Effector memory CD4-positive, alpha-beta T cell (primary cell): ENCODE measurements at places on chromosomes 6 and 20.
A peak's percentile ranks its signal among the peaks of the same experiment; 100 is the strongest.

DNA sequence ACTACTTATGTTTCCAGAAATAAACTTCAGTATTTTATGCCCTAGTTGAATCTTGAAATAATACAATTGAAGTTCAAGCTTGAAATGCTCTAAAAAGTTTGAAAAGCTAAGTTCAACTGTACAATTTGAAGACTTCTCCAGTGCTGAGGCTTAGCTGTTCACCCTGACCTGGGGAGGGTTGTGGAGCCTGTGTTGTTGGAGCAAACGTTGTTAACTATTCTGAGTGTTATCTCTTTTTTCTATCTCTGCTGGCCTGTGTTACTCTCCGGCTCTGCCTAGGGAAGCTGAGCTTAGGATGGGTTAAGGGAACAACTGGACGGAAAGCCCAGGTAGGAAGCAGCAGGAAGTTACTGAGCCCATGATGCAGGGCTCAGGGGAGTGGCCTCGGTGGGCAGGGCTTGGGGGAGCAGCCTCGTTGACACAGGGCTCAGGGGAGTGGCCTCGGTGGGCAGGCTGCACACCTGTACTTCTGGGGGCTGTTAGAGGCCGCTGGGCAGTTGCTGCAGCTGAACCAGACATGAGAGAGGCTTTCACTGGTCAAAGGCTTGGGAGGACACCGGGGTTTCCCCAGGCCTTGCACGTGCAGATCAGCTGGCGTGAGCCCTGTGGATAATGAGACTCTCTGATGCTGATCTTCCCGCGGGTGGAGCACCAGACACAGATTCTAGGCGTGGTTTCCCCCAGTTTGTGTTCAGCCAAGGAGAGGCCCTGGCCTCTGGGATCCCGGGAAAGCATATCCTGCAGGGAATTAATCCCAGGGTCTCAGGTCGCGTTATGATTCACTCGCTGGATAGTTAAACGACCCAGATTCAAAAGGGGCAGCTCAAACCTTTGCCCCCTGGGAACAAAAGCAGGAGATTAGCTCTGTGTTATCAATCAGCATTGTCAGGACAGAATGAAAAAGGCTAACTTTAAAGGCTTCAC is 58.9 kb downstream of the ERMARD start:
- no peak for DNase-seq

DNA sequence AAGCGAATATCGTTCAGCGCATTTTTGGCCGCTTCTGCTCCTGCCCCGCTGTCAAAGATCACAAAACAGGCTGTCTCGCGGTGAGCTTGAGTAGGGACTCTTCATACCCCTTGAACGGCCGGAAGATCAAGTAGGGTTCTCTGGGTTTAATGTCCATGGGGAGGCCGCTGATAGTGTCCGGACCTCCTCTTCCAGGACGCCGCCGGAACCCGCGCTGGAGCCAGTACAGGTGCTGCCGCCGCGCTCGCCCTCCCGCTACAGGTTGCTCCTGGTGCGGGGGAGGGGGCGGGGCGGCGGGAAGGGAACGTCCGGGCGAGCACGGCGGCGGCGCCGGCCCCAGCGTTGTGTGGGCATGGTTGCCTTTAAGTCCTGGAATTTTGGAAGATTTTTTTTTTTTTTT is 67.4 kb downstream of the KHDC1L start:
- DNase-seq = no peak

- no peak for DNase-seq
These were observed 3.4 kb downstream of the BNIP5 start for GRCh38 chr6:36333171-36333895.

DNA sequence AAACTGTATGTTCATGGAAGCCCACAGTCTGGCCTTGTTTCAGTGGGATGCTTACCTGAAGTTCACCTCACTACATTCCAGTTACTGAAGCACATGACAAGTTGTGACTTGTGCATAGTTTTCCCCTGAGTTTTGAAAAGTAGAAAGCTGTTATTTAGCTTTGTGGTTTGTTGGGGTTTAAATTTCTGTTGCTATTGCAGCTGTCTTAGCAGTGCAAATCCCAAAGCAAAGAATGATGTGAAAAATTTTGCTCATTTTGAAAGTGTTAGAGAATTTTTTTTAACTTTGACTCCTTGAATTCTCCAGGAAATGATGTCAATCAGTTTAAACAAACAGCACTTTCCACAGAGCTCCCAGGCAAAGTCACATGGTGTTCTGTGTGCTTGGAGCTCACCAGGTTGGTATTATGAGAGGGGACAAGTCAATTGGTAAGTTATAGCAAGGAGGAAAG is 268.4 kb downstream of the ADGRG6 start:
- no peak for DNase-seq

DNA sequence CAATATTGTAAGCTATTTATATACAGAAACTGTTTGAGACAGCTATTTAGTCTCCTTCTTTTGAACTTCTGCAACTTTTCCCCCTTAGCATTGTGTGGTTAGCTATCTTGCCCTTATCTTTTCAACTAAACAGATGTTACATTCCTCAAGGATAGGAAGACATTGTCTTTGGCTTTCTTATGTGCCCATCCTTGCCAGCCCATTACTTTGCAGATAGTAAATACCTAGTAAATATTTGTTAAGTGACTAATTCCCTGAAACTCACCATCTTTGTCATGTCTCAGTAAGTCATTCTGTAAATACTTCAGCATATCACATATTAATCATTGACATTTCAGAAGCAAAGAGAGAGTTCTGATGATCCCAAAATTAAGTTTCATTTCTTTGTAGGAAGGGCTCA is 69.1 kb upstream of the FLRT3 start:
- DNase-seq = no peak

DNA sequence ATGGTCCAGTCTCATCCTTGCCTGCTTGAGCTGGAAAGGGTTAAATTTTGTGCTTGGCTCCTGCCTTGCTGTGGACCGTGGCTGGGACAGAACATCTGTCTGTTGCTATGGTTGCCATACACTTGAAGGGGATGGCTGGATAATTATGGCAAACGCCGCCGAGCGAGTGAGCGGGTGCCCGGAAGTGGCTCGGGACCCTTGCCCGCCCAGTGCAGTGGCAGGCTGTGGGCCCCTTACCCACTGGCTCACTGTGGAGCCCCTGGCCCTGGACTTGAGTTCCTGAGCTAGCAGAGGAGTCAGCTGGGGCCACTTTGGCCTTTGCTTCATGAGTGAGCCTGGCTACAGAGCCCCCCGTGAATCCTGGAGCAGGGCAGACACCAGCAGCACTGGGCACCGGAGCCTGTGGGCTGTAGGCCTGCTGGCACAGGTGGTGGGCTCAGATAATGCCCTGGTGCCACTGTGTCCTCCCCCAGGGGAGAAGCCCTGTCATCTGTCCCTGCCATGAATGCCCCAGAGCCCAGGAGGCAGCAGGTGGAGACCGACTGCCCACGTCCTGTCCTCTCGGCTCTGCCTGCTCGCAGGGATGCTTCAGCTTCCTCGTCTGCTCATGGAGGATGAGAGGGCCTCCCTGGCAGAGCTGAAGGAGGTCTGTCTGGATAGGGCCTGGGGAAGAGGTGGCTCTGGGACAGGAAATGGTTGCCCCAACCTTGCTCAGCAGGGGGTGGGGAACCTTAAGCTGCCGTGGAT is 25.5 kb upstream of the NOL4L start:
- no peak for DNase-seq

- no peak for DNase-seq
These were observed 52.7 kb downstream of the KDM1B start for GRCh38 chr6:18207949-18208348.

DNA sequence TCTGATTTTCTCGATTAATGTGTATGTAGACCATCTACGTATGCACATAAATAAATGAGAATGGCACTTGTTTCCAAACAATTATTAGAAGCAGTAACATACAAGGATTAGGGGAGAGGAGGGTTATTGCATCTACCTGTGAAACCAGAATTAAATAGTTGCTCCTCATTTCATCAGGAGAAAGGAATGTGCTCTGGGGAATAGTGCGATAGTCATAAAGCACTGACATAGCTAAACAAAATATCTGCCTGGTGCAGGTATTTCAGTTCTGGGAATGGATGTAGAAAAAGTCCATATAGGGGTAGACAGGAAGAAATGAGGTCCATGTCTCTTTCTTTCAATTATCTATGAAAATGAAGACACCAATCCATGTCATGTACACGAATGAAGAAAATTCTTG is 1.6 kb upstream of the ID4 start:
- DNase-seq = no peak

- no peak for DNase-seq
These were observed 17.4 kb upstream of the RAB32 start for GRCh38 chr6:146526192-146526591.

DNA sequence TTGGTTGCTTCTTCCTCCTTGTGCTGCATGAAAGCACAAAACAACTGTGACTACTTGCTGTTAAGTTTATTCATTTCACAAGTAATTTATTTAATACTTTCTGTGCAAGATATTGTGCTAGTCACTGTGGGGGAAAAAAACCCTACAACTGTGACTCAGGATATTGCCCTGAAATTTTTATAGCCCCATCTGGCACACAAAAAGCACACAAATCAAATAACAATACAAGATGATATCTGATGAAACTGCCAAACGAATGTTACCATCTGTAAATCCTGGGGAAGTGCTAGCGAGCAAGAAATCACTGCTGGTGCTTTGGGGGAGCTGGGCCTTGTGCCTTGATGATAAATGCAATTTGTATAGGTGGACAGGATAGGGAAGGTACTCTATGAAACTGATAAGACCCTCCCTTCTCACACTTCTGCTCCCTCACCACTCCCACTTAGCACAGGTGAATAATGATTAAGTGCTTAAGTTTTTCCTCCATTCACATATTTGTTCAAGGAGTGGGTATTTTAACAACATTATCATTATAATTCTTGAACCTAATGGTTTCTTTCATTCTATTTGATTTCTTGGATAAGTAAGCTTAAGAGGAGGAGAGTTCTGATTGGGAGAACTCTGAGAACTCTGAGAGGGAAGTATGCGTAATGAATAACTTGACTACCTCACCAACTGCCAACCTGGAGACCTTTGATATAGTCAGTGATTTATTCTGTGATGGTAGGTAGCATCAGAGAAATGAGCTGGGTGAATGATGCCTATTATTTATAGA is 115.3 kb downstream of the RTN4IP1 start:
- no peak for DNase-seq

DNA sequence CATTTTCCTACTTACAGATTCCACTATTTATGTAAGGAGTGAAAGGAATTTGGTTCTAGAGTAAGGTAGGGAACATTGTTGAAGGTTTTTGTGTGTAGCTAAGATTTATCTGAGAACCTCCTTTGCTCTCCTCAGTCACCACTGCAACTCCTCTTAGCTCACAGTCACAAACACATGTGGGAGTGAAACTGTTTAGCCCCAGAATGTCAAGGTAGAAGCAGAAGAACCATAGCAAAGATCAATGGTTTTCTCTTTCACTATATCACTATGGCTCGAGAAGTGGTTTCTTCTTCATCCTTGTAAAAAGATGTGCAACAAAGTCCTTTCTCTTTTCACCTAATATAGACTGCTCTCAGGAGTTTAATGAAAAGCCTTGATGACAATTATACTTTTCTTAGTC is 6.5 kb upstream of the DEFB112 start:
- no peak for DNase-seq

GRCh38 chr20:2197166-2197565 is 95.5 kb downstream of the STK35 start:
- no peak for DNase-seq

DNA sequence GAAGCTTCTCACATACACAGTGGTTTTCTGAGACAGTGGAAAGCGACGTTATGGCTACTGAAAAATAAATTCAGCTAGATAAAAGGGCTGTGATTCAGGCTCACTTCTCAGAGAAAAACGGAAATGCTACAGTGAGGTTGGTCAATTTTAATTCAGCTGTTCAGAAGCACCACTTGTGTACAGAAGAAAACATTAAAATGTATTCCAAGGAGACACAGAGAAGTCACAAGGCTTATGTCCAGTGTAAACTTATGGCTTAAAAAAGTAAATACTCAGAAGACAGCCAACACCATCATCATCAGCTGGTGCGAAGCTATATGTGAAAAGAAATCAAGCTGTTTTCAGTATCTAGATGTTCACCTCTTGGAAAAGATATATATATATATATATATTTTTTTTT is 68.6 kb downstream of the ABHD12 start:
- DNase-seq = no peak

DNA sequence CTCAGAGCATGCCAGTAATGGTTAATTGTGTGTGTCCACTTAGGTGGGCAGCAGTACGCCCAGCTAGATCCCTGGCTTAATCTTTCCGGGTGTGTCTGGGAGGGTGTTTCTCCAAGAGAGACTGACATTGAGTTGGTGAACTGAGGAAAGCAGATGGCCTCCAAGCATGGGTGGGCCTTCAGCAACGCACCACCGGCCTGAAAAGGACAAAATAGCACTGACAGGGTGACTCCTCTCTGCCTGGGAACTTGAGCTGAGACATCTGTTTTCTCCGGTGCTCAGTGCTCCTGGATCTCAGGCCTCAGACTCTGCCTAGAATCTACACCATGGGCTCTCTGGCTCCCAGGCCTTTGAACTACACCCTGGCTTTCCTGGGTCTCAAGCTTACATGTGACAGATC is 43.2 kb downstream of the C6orf118 start:
- DNase-seq = no peak

GRCh38 chr20:24368253-24368652 is 101.2 kb upstream of the SYNDIG1 start:
- DNase-seq = no peak

GRCh38 chr6:111469543-111469942 is 13.5 kb downstream of the REV3L start:
- no peak for DNase-seq

DNA sequence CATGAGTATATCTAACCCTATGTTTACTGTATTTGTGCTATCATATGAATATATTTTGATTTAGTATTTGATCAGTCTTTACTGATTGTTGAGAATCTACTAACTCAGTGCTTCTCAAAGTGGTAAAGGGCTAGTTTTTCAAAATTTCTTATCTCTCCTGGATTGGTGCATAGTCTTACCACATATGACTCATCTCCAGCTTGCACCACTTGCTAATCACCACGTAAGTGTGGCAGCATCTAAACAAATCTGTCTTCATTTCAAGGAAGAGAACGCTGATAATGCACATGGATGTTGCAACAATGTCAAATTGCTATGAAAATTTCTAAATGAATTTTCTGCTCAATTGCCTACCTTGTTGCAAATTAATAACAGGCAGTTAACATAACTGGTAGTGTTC is 299.5 kb downstream of the PAX1 start:
- no peak for DNase-seq

GRCh38 chr20:23702021-23702420 is 13.2 kb upstream of the CST4 start:
- DNase-seq = no peak

DNA sequence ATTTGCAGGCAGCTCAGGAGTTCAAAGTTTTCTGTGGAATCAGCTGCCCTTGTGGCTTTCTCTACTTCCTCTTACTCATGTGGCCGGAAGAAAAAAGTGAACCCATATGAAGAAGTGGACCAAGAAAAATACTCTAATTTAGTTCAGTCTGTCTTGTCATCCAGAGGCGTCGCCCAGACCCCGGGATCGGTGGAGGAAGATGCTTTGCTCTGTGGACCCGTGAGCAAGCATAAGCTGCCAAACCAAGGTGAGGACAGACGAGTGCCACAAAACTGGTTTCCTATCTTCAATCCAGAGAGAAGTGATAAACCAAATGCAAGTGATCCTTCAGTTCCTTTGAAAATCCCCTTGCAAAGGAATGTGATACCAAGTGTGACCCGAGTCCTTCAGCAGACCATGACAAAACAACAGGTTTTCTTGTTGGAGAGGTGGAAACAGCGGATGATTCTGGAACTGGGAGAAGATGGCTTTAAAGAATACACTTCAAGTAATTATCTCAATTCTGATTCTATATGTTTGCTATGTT is 1.1 kb downstream of the MGME1 start:
- peak; percentile 20 for DNase-seq
